ENCODE measurements at places on chromosomes 3 and 15. TPM values are rescaled to one million over a fixed set of nuclear protein-coding genes. Genes with fewer than 3 reads are reported as not detected.

DNA sequence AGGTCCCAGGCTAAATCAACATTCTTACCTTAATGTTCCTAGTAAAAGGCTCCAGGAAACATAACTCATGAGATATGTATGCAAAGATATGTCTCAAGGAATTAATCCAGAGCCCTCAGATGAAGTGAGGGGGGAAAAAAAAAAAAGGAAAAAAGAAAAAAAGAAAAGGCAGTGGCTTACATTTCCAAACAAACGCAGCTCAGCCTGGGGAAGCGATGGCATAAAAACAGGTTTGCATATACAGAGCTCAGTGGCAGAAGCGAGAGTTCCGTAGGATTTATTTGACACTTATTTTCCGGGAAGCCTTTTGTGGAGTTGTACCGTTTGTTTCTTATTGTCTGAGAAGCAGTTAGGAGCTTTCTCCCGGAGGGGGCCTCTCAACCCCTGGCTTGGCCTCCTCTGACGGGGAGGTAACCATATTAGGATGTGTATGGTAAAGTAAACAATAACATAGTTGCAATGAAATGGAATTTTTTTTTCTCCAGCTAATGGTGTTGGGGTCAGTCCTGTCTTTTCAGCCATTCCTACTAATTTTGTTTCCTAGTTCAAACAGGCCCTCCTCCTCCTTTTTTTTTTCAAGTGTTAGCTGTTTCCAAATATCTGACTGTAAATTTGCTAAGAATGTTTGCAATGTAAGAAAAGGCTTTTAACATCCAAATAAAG, 338.6 kb downstream of the FOXP1 start:
- no peak overlapping the region for H3K4me3 ChIP-seq
- peak; percentile 32 for DNase-seq
- H3K27ac ChIP-seq: no peak overlapping the region
- H3K4me1 ChIP-seq: peaks cover 16% of the 10 kb centered on the region
- H3K36me3 ChIP-seq: no peaks in the 10 kb centered on the region
- H3K27me3 ChIP-seq: no peaks in the 10 kb centered on the region

GRCh38 chr3:33980252-33980651, 181.8 kb downstream of the PDCD6IP start:
- no peak overlapping the region for H3K27ac ChIP-seq
- peak; percentile 89 for DNase-seq
- no peaks in the 10 kb centered on the region for H3K27me3 ChIP-seq
- H3K36me3 ChIP-seq: no peaks in the 10 kb centered on the region
- no peak overlapping the region for H3K4me3 ChIP-seq

GRCh38 chr15:95284492-95284891, 1046.0 kb upstream of the NR2F2 start:
- no peak overlapping the region for H3K27ac ChIP-seq
- H3K4me1 ChIP-seq: peaks cover 9% of the 10 kb centered on the region
- H3K27me3 ChIP-seq: no peaks in the 10 kb centered on the region
- no peak overlapping the region for H3K4me3 ChIP-seq

DNA sequence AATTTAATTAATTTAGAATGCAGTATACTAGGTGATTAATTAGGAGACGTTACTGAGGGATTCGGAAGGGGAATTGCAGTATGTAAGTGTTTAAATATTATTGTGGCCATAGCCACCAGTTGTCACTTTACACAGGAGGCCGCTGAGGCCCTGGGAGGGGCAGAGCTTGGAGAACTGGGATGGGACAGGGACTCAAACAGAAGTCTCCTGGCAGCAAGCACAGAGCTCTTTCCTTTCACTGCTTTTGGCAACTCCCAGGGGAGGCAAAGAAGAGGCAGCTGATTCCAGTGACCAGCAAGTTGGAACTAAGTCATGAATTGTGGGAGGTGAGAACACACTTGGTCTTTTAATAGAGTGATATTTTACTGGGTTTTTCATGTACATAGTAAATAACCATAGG, 248.6 kb downstream of the RPLP1 start:
- no peaks in the 10 kb centered on the region for H3K36me3 ChIP-seq
- H3K4me1 ChIP-seq: peaks cover 12% of the 10 kb centered on the region
- no peak overlapping the region for H3K27ac ChIP-seq
- H3K4me3 ChIP-seq: no peak overlapping the region
- H3K27me3 ChIP-seq: peaks cover 25% of the 10 kb centered on the region

DNA sequence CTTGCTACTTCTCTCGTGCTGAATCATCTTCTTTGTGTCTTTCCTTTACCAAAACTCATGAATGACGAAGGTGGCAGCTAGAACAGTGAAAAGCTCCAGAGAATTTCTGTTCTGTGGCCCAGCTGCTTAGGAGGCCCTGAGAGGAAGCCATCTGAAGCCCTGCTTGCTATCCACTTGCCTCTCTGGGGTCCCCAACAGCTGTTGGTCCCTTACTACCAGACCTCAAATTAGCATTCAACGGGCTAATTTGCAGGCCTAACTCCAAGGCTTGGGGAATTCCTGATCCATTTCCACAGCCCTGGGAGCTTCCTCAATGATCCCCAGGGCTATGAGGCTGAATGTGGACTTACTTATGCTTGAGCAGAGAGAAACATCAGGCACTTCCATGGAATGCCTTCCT, 37.5 kb upstream of the FSTL1 start:
- peaks cover 19% of the 10 kb centered on the region for H3K4me1 ChIP-seq
- no peaks in the 10 kb centered on the region for H3K36me3 ChIP-seq
- no peaks in the 10 kb centered on the region for H3K27me3 ChIP-seq
- DNase-seq: no peak
- no peak overlapping the region for H3K27ac ChIP-seq

- no peaks in the 10 kb centered on the region for H3K27me3 ChIP-seq
- peak; percentile 15 for DNase-seq
- H3K4me3 ChIP-seq: no peak overlapping the region
- H3K27ac ChIP-seq: no peak overlapping the region
- H3K4me1 ChIP-seq: no peaks in the 10 kb centered on the region
These were observed 355.3 kb upstream of the RORA start for GRCh38 chr15:61584410-61584809.

DNA sequence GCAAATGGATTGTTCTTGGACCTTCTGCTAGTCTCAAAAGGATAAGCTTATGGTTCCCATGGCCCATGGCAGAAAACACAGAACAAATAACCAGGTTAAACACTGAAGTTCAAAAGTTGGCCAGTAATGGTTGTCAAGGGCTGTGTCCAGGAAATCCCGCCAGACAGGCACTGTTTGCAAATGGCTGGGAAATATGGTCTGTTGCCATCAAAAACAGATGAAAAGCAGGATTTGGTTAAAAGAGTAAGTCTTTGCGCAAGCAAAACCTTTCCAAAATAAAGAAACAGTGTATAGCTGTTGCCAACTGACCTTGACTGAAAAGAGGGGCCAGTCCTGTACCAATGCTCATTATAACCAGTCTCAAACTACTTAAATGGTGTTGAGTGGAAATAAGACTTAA, 58.6 kb downstream of the WWTR1 start:
- H3K27ac ChIP-seq: no peak overlapping the region
- H3K27me3 ChIP-seq: no peaks in the 10 kb centered on the region
- H3K4me3 ChIP-seq: no peak overlapping the region
- H3K4me1 ChIP-seq: peaks cover 27% of the 10 kb centered on the region

- no peaks in the 10 kb centered on the region for H3K36me3 ChIP-seq
- H3K4me1 ChIP-seq: no peaks in the 10 kb centered on the region
- H3K4me3 ChIP-seq: no peak overlapping the region
- no peak for DNase-seq
These were observed 6.9 kb downstream of the MITF start for GRCh38 chr3:69746119-69746518.

GRCh38 chr3:157376603-157377300, 59.9 kb upstream of the PTX3 start:
- H3K36me3 ChIP-seq: no peaks in the 10 kb centered on the region
- H3K27ac ChIP-seq: no peak overlapping the region
- no peak for DNase-seq
- peaks cover 30% of the 10 kb centered on the region for H3K4me1 ChIP-seq
- no peak overlapping the region for H3K4me3 ChIP-seq
- no peaks in the 10 kb centered on the region for H3K27me3 ChIP-seq

Gene PRTG
- total RNA-seq: under 0.01 TPM

DNA sequence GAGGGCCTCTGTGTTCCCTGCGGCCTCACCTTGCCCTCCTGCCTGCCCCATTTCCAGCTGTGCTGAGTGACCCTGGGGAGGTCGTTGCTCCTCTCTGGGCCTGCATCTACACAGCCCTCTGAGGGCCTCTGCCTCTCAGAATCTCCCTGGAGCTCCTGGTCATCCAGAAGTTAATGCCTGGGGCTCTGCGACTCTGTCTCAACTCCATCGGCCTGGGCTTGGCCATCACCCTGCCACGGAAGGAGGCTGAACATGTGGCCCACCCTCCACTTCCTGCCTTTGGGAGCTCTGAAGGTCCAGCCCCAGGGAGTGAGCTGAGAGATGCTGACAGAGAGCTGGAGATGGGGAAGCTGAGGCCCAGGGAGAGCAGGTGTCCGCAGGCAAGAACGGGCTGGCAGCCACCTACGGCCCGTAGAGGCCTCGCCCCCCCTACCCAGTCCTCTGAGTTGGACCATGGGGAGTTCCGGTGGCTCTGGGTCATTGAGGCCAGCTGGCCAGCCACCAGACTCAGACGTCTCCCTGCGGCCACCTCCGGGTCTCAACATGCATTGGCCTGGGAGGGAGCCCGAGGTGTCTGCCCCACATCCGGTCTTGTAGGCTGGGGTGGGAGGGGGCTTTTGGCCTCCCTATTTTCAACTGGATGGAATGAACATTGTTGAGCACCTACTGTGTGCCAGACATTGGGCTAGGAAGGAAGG, 34.2 kb downstream of the GRIP2 start:
- H3K27me3 ChIP-seq: no peaks in the 10 kb centered on the region
- H3K27ac ChIP-seq: no peak overlapping the region
- no peaks in the 10 kb centered on the region for H3K4me1 ChIP-seq
- DNase-seq: no peak
- no peaks in the 10 kb centered on the region for H3K36me3 ChIP-seq

- DNase-seq: peak; percentile 60
- peaks cover 56% of the 10 kb centered on the region for H3K4me1 ChIP-seq
- H3K4me3 ChIP-seq: peak overlapping the region; percentile 92
- H3K27me3 ChIP-seq: no peaks in the 10 kb centered on the region
- H3K36me3 ChIP-seq: peaks cover 11% of the 10 kb centered on the region
These were observed 2.8 kb downstream of the FNDC3B start for GRCh38 chr3:172042136-172042662.

GRCh38 chr3:104437891-104438290, 928.8 kb upstream of the ALCAM start:
- DNase-seq: peak; percentile 68
- no peaks in the 10 kb centered on the region for H3K36me3 ChIP-seq
- H3K27ac ChIP-seq: no peak overlapping the region
- H3K4me1 ChIP-seq: peaks cover 14% of the 10 kb centered on the region
- no peaks in the 10 kb centered on the region for H3K27me3 ChIP-seq

GRCh38 chr3:117761703-117762620, 1052.4 kb downstream of the TUSC7 start:
- H3K4me3 ChIP-seq: no peak overlapping the region
- H3K4me1 ChIP-seq: peaks cover 5% of the 10 kb centered on the region
- no peaks in the 10 kb centered on the region for H3K36me3 ChIP-seq
- DNase-seq: peak; percentile 14
- H3K27me3 ChIP-seq: no peaks in the 10 kb centered on the region
- no peak overlapping the region for H3K27ac ChIP-seq

GRCh38 chr3:25820816-25821486, 31.1 kb downstream of the OXSM start:
- no peak for DNase-seq
- H3K27me3 ChIP-seq: no peaks in the 10 kb centered on the region
- peak overlapping the region; percentile 14 for H3K4me3 ChIP-seq
- peaks cover 13% of the 10 kb centered on the region for H3K4me1 ChIP-seq
- H3K27ac ChIP-seq: peak overlapping the region; percentile 77

DNA sequence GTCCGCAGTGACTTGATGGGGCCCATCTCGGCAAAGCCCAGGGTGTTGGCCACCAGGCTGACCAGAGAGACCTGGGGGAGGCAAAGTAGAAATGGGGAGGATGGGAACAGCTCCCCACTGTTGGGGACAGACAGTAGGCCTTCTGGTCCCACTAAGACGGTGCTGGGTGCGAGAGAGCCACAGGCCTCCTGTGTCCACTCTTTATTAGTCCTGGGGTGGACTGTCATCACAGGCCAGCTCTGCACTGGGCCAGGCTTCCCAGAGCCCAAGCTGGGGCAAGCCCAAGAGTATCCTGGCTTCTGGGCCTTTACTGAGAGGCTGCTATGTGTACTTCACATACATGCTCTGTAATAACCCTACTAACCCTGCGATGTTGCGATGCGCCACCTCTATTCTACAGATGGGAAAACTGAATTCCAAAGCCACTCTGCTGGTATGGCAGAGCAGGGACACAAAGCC, 66.4 kb downstream of the EXOG start:
- no peak for DNase-seq
- H3K27me3 ChIP-seq: peaks cover 4% of the 10 kb centered on the region
- H3K4me1 ChIP-seq: no peaks in the 10 kb centered on the region
- no peaks in the 10 kb centered on the region for H3K36me3 ChIP-seq
- H3K27ac ChIP-seq: no peak overlapping the region
- no peak overlapping the region for H3K4me3 ChIP-seq

DNA sequence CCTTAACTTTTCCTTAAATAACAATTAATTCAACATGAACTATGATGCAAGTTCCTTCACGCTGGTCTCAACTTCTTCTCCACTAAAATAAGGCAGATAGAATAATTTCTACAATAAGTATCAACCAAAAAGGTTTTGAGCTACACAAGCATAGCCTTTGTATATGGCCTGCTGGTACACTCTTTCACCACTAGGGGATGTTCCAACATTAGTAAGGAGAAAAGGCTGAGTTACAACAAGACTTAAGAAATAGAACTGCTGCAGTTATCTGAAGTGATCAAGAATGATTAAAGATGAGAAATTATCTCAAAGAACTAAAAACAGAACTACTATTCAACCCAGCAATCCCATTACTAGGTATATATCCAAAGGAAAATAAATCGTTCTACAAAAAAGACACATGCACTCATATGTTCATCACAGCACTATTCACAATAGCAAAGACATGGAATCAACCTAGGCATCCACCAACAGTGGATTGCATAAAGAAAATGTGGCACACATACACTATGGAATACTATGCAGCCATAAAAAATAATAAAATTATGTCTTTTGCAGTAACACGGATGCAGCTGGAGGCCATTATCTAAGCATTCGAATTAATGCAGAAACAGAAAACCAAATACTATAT, 14.4 kb downstream of the ATP13A3 start:
- DNase-seq: peak; percentile 81
- no peak overlapping the region for H3K27ac ChIP-seq
- H3K27me3 ChIP-seq: no peaks in the 10 kb centered on the region
- no peak overlapping the region for H3K4me3 ChIP-seq
- peaks cover 68% of the 10 kb centered on the region for H3K4me1 ChIP-seq

Gene TM4SF1
- 10.5 TPM for total RNA-seq
